Nucleus accumbens (tissue), 56 donors: ENCODE measurements at places on chromosomes 7 and 10.

GRCh38 chr10:11294831-11295450, 277.3 kb downstream of the CELF2 start:
- DNase-seq: no peak

DNA sequence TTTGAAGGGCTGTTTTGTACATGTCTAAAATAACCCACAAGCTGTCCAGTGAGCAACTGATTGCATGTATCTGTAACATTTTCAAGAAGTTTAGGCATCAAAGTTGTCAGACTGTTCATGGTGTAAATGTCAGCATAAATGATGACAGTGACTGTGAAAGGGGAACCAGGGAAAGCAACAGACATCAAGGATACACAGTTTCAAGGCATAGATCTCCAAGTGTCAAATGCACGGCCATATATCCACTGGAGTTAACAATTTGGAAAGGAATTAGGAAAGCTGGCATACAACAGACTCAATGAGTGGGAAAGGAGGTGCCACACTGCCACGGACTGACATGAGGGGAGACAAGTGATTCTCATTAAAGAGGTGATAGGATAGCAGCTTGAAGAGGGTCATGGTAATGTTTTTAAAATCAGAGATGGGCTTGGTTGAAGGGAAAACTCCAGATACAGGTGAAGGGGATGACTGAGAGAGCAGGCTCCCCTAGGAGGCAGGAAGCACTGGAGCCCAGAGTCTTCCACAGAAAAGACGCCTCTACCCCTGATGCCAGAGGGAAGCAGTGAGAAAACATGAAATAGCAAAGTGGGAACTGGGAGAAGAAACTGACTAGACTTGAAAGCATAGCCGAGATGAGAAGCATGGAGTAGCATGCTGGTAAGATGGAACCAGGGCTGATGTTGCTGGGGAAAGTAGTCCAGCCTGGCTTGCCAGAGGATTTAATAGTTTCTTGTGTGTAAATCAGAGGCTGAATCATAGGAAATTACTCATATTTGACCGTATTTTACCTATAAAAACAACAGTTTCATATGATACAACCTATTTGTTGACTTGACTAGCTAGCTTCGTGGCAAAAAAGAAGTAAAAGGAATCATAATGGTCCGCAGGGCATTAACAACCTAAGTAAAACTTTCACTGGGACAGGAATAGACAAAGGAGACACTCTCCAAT, 18.6 kb downstream of the NSMCE4A start:
- DNase-seq: no peak

- no peak for DNase-seq
These were observed 975.7 kb upstream of the MBL2 start for GRCh38 chr10:53748319-53748718.

DNA sequence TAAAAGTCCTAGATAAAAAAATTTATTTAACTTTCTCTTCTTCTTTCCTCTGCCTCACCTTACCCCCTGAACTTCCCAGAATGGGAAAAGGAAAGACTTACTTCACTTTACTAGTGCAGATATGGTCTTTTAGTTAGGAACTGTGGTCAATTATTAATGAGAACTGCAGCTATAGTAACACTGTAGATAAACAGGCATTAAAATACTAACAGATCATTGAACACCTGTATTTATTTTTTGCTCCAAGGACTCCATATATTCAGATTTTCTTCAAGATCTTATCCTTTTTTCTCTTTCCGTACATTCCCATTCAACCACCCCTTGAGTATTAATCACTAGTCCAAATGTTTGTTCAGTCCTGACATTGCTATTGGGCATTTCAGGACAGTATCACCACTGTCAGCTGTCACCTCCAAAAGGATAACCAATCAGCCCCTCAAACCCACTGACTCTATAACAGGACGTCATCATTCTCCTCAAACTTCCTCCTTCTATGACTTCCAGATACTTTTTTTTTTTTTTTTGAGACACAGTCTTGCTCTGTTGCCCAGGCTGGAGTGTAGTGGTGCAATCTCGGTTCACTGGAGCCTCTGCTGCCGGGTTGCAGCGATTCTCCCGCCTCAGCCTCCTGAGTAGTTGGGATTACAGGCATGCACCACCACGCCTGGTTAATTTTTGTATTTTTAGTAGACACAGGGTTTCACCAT, 4.2 kb downstream of the CPVL start:
- no peak for DNase-seq

DNA sequence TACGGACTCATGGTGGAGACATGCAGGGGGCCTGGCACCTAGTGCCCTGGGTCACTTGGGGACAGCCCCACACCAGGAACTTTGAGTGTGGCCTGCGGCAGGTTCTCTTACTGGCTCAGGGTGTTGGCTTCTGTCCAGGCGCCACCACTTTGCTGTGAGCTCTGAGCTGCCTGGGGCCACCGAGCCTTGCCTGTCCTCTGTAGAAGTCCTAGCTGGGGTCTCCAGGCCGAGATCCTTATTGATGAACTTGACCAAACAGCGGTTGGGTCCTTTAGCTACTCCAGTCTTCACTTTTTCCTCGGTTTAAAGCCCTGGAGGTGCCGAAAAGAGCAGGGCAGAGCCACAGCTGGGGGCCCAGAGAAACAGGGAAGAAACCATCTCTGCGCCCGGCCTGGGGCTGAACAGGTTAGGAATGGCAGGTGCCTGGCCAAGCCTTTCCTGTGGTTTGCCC, 41.3 kb downstream of the ZNF467 start:
- DNase-seq: no peak

DNA sequence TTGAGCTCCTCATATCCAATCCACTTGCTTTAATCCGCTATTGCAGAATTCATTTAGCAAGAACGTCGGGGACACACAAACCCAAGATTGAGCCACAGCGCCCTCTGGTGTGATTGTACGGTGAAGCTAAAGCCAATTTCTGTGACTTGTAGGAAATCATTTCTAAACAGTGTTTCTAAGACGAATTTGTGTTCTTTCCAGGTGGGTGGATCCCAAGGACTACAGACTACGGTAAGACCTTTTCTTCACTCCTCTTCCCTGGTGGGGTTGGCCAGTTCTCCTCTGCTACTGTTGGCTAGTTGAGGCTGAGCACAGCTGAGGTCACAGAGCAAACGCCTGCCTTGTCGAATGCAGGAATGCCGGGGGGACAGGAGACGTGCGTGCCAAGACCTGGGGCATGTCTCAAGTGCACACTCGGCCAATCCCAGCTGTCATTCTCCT, 5.2 kb downstream of the DMBT1 start:
- no peak for DNase-seq

GRCh38 chr7:111954056-111954455, 252.1 kb downstream of the DOCK4 start:
- DNase-seq: no peak

GRCh38 chr7:111232249-111233084, 141.5 kb downstream of the LRRN3 start:
- DNase-seq: no peak

DNA sequence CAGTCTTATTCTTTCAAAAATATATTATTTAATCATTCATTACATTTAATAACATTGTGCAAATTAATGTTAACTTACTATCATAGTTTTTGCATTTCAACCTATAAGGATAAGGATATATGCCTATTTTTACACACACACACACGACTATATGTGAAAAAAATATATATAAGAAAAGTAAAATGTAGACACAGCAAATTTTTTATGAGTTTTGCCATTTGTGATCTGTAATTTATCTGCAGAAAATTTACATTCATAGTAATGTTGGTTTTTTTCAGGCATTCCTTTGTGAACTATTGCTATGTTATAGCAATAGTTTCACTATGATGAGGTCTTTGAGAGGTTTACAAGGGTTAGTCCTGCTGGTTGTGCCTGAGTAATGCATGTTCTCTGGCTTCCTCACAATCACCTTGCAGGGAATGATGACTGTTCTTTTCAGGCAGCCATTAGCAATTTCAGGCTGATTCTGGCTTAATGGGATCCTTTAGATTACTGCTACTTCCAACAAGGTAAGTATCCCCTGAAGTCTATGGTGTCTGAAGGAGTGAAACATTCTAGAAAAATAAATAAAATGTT, 183.7 kb upstream of the CDK1 start:
- no peak for DNase-seq

- no peak for DNase-seq
These were observed 146.3 kb downstream of the MALRD1 start for GRCh38 chr10:19194866-19195265.

GRCh38 chr7:139374246-139374645, 14.6 kb downstream of the LUC7L2 start:
- no peak for DNase-seq

DNA sequence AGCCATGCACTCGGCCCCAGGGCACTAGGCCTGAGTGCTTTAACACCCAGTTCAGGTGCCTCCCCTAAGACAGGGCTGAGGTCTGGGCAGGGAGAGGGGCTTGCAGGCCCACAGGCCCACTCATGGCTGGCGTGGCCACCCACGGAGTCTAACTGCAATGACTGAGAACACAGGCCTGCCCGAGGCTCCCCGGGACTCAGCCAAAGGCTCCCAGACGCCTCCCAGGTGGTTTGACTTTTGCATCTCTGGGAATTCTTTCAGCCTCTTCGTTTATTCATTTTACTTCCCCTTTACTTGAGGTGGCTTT, 37.3 kb downstream of the PTPRN2 start:
- DNase-seq: no peak

GRCh38 chr7:100943693-100944092, 5.6 kb upstream of the MUC3A start:
- no peak for DNase-seq

GRCh38 chr10:103916876-103917275, 1.1 kb downstream of the STN1 start:
- DNase-seq: no peak

DNA sequence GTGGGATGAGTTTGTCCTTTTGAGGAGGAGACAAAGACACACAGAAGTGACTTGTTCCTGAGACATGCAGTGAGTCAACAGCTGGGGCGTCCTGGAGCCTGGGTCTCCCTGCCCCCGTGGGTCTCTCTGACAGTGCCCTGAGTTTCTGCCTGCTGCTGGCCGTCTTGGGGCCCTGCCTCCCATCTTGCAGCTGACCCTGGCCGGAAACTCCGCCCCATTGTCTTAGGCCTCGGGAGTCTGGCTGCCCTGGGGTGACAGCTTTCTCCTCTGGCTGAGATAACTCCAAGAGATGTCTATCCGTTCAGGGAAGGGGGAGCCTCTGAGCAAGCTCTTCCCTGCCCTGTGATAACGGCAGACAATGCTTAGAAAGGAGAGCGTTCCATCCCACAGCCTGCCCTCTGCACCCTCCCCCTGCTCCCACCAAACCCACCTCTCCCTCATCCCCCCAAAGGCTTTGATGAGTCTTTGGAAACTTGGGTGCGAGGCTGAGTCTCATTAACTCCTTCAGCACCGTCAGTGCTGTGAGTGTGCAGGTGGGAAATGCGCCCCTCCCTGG, 69.5 kb upstream of the PODXL start:
- no peak for DNase-seq

DNA sequence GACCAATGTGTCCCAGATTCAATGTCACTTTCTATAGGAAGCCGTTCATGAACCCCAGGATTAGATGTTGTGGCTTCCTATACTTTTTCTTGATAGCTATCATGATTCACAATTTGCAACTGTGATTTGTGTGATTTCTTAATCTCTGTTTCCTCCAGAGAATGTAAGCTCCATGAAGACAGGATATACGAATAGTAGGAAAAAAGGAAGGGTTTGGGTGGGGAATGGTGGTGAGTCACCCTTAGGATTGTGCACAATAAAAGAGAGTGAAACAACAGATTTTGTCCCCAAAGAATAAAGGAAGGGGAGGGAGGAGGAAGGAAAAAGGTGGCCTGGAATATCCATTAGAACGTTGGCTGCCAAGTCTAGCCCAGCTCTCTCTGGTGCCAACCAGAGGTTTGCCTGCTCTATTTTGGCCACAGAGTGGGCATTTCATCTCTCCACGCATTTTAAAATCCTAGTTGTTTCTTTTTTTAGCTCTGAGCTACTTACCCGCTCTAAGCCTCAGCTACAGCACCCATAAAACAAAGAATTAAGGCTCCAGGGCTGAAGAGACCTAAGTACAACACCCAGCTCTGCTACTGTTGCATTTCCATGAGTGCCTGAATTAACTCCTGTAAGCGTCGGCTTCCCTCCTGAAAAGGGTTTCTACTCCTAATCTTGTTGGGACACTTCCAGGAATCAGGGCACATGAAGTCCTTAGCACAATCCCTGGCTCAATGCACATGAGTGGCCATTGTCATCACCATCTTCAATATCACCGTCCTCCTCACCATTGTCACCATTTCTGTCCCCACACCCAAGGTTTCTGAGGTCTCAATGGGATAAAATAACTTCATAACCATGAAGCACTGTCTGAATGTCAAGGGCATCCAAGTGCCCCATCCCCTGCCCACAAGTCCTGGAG, 3.5 kb downstream of the HK1 start:
- no peak for DNase-seq

- no peak for DNase-seq
These were observed 331.3 kb downstream of the PCDH15 start for GRCh38 chr10:54469587-54470323.

GRCh38 chr10:108899670-108900069, 1023.6 kb downstream of the XPNPEP1 start:
- no peak for DNase-seq

DNA sequence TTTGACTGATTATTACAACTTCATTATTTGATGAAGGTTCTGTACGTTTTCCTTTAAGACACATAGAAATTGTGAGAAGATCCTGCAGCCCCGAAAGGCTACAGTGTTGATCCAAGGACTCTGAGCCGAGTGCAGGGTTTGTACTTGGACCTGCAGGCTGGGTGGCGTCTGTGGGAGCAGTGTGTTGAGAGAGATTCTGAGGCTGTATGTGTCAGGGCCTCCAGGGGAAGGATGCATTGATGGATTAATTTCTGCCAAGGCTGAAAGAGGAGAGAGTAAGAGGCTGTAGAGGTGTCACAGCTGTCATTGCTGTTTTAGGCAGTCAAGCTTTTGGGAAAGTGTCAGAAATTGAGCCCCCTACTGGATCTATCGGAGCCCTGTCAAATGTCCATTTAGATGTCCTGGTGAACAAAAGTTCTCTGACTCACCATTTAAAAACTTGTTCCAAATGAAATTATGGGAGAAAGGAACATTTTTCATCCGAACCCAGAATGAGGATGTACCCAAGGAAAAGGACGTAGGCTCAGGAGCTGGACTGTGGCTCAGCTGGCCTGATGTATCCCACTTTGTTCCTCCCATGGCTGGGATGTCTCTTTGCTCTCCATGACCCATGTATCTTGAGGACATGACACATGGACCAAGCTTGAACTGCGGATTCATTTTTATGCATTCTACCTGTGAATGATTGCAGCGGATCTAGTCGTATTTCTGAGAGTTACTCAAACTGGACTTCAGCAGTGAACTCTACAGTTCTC, 102.2 kb downstream of the TCF7L2 start:
- DNase-seq: no peak

GRCh38 chr7:18558503-18558902, 63.0 kb downstream of the HDAC9 start:
- DNase-seq: no peak

DNA sequence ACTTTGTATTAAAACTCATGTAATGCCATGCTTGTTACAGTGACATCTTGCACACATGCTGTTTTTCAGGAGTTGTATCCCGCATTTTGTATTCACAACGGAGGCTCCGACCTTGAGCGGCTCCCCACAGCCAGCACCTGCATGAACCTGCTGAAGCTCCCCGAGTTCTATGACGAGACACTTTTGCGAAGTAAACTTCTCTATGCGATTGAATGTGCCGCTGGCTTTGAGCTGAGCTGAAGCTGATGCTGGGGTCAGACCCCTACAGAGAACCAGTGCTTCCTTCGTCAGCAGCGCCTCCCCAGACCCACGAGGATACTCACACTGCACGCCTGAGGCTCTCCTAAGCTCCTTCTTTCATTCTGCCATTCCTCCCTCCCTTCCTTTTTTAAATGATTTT, 69.3 kb upstream of the DNAJB6 start:
- no peak for DNase-seq

- DNase-seq: no peak
These were observed 14.1 kb downstream of the USP54 start for GRCh38 chr10:73576890-73577591.
